ENCODE measurements at places on chromosomes 5 and 9.

DNA sequence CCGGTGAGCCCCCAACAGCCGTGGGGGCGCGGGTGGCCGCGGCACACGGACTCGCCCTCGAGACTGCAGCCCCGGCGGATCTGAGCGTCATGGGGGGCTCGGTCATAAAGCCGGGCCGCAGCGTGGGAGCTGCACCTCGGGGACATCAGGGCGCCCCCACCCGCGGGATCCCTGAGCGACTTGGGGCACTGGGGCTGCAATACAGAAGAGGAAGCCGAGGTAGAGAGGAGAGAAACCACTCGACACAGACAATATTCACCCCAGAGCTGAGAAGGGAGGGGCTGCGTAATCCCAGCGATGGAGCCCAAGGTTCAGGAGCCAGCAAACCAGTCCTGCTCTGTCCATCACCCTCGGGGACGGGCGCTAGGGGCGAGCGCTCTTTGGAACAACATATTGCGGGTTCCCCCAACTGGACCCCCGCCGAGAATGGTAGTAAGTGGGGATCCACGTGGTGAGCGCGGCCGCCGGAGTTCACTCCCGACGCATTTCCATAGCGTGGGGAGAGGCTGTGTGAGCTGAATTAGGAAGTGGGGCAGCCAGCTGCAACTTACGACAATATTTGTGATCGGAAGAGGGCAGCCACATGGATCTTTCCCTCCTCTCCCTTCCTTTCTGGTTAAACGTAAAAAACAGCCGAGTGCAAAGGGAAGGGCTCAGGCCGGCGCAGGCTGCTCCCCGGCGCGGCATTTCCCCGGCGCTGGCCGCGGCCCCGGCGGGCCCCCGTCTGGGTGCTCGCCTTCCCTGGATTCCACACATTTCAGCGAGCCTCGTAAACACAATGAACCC is 9.9 kb downstream of the PTCH1 start:
- DNase-seq, result no peak

DNA sequence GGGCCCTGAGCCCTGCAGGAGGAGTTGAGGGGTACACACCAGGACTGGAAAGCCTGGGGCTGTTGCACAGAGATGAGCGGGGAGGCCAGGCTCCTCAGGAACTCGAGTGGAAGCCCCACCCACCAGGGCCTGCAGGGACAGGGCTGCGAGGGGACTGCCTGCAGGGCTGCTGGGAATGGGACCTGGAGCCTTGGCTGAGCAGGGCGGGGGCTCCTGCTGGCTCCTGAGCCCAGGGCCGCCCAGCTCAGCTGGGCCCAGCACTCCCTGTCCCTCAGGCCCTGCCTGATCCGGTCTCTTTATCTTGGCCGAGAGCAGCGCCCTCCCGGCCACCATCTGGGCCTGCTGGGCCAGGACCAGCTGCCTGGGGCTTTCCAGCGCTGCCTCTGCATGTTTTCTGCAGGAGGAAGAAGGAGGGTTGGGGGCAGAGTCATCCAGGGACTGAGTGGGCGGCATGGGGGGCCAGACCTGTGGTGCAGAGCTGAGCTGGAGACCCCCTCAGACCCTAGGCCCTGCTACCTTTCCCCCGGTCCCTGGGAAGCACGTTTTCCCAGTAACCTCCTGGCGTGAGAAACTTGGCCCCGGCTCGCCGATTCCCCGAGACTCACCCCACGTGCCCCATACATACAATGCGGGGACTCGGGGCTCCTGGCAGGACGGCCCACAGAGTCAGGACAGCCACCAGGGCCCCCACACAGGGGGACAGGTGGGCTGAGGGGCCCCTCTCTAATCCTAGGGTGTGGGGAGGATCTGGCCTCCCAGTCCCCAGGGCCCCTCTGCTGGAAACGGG is 9.4 kb downstream of the LCN12 start:
- no peak for DNase-seq

- DNase-seq, result no peak
These were observed 81.1 kb downstream of the SEC61B start for GRCh38 chr9:99303177-99303576.

- DNase-seq, result no peak
These were observed 131.2 kb downstream of the SLIT3 start for GRCh38 chr5:169169783-169170182.

- no peak for DNase-seq
These were observed 30.5 kb downstream of the TGFBR1 start for GRCh38 chr9:99135456-99135855.

DNA sequence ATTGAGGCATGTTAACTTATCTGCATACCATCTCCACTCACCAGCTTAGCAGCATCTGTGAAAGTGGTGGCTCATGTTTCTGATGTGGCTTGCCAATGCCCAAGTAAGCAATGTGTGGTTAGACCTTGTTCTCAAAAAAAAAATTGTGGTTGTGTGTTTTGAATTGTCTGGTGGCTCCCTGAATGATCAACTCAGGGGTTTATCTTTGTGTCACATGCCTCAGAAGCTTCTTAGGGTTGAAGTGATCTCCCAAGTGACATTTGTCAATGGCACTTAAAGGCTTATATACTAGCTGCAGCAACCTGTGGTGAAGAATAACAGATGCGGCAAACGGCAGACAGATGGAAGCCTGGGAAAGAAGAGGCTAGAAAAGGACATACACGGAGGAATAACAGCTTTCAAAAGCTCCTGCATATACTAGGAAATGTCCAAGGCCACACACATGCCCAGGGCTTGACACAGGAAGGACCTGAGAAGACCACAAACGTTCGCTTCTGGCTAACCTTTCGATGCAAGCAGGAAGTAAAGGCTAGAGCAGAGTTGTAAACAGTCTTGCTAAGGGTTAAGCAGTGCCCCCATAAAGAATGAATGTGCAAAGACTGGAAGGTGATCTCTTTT is 42.2 kb upstream of the FSD1L start:
- DNase-seq, result no peak

DNA sequence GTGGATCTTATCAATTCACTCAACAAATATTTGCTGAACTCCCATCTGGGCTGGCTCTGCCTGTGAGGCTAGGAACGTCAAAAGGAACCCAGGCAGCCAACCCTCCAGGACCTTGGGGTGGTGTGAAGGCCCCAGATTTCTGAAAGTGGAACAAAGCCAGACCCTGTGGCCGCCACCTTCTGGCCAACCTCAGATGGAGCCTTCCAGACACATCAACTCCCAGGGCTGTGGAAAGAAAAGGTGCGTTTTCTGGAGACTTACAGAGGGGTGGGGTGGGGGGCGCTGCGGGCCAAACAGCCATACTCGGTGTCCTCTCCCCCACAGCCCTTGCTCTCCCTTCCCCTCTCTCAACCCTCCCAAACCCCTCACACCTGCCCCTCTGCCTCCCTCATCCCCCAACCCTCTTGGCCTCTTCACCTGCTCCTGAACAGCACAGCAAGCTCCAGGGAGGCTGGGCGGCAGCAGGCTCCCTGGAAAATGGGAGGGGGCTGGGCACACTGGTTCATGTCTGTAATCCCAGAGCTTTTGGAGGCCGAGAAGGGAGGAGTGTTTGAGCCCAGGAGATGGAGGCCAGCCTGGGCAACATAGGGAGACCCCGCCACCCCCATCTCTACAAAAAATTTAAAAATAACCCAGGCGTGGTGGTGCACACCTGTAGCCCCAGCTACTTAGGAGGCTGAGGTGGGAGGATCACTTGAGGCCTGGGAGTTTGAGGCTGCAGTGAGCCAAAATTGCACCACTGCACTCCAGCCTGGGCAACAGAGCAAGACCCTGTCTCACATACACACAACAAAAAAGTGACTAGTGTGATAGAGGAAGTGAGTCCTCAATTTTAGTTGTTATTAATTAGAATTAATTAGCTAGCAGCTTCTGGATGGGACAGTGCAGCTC is 45.0 kb upstream of the PRRC2B start:
- DNase-seq, result no peak

- peak; percentile 73 for DNase-seq
These were observed 83.9 kb upstream of the GRAMD2B start for GRCh38 chr5:126339215-126339805.

GRCh38 chr9:112858625-112859147 is 32.0 kb downstream of the SLC46A2 start:
- DNase-seq, result no peak

DNA sequence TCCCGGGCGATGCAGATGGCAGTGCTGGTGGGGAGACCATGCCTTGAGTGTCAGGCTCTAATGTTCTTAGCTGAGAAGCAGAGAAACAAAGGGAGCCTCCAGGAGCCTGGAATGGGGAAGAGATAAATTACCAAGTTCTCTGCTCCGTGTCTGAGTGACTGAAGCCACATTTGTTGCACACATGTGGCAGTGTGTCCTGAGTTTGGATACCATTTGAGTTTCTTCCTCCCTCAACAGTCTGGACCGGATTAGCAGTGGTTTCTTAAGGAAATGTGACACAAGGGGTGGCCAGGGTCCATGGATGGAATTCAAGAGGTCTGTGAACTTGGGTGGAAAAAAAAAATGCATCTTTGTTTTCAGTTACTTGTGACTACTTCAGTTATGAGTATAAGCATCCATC is 50.7 kb upstream of the GARNL3 start:
- no peak for DNase-seq

- DNase-seq, result no peak
These were observed 610 bp downstream of the PSIP1 start for GRCh38 chr9:15509931-15510788.

DNA sequence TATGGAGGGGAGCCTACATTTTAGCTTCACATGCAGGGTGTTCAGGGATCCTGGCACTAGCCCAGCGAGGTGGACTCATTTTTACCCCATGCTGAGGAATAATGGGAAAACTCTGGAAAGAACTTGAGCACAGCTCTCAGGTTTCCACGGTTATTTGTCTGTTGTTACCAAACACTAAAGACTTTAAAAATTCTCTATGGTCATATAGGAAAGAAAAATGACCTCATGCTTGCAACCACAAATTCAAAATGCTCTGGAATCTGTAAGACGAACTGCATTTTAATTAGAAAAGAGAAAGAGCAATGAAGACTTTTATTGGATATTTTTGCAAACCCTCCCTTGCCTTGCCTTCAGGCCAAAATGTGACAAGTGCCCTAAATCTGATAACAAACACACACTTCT is 606.9 kb downstream of the EBF1 start:
- no peak for DNase-seq

DNA sequence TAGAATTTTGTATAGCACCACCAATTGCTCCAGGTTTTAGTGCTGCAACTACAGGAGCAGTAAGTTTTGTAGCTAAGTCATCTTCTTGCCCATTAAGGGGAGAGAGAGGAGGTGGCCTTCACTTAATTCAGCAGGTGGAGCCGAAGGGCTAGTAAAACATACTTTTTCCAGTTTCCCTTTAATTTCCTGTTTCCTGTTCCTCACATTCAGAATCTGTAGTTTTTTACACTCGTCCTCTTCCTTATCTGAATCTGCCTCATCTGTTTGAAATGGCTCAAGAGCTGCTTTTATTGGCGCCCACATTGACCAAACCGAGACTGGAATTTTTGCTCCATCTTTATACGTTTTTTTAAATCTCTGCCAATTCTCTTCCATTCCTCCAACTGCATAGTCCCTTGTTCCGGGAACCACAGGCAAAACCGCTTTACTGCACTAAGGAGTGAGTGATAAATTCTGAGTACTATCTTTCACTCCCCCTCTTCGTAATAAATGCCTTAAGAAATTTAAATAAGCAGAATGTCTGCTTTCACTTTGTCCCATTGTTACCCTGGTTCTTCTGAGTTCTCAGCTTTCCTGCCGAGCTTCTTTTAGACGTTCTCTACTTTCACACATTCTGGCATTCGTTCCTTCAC is 133.9 kb downstream of the DROSHA start:
- peak; percentile 38 for DNase-seq

- no peak for DNase-seq
These were observed 112.0 kb upstream of the IL12B start for GRCh38 chr5:159442206-159442850.

- DNase-seq, result peak; percentile 31
These were observed 6.3 kb downstream of the PDE6A start for GRCh38 chr5:149938279-149938678.

- DNase-seq, result no peak
These were observed 514.5 kb upstream of the PTGER4 start for GRCh38 chr5:40165106-40165788.

DNA sequence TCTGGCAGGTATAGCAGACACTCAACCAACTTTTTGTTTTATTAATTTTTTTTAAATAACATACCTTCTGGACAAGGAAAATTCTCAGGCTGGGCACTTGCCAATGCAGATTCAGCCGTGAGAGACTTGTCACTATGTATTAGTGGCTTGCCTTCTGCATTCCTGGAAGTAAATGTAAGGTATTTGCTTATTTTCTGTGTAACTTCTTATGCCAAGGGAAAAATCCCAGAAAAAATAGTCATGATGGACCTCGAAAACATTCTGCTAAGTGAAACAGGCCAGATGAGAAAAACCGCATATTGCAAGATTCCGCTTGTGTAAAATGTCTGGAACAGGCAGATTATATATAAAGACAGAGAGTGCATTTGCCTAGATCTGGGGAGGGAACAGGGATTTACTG is 260.3 kb upstream of the DAPK1 start:
- DNase-seq, result no peak

- no peak for DNase-seq
These were observed 217.1 kb downstream of the MED10 start for GRCh38 chr5:6161257-6161656.

- no peak for DNase-seq
These were observed 308.6 kb upstream of the RGMB start for GRCh38 chr5:98464737-98465330.

Data from stromal cell of bone marrow (primary cell).